Hepatic stellate cell (primary cell): ENCODE measurements at places on chromosomes 4 and X.

DNA sequence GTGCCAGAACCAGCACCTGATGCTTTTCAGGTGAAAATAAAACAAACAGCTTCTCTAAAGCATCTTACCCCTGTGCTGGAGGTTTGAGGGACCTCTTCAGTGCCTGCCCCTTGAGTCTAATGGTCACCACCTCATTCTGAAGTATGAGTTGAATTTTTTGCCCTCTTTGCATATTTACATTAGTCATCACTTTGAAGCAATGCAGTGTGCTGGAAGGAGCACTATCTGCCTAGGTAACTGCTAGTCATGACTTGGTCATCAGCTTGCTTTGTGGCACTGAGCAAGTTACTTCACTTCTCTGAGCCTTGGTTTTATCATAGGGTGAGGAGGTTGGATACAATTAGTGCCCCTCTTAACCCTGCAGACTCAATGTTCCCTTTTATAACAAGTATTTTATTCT lies 44.9 kb downstream of the SPATA18 start:
- no peak for DNase-seq

DNA sequence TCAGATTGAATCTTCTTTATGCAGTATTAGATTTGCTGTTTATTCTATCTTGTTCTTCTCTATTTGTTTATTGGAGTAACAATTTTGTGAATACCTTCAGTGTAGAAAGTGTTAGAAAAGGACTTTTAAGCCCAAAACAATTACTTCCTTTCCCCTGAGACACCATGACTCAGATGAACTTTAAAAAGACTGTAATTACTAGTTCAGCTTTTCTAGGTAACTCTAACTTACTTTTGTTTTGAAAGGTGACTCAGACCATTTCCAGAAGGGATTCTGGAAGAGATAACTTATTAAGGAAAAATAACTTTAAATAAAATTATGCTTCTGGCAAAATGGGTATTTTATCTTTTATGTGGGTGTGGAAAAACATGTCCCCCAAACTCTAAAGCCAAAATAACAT lies 561.5 kb upstream of the PCDH10 start:
- no peak for DNase-seq

DNA sequence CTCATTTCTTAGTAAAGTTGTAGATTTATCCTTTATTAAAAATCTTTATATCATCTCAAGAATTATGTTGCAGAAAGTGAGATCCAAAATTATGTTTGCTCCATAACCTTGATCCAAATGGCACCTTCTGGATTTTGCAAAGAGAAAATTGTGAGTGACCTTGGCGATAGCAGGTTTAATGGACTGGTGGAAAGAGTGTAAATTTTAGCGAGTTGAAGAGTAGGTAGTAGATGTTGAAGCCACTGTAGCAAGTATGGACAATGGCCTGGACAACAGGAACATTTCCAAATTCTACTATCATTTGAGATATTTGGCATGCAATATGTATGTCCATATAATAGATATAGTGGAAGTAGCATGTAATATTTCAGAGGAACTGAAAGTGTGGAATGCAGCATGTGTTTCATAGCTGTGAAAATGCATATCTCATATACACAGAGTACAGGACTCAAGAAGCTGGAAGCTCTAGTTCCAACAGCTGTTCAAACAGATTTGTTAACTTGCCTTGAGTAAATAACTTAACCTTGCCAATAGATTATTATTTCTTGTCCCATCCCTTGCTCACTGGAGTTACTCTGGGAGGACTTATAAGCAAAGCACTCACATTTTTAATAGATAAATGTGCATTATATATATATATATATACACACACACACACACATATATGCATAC lies 152.5 kb upstream of the TLL1 start:
- DNase-seq = no peak

DNA sequence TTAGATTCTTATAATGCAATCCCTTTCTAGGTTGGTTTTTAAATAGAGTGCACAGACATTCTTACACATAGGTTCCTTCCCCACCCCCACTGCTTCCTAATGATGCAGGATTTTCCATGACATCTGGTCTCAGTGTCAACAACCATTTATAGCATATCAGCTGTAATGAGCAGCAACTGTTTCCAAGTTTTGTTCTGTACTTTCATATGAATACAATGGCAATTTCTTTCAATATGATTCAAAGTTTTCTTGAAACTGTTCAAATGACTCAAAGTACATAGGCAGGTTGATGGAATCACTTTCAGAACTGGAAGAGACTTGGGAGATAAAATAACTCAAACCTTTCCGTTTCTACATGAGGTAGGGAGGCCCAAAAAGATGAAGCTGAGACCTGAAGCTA lies 220.7 kb downstream of the CAMK2D start:
- DNase-seq = no peak

DNA sequence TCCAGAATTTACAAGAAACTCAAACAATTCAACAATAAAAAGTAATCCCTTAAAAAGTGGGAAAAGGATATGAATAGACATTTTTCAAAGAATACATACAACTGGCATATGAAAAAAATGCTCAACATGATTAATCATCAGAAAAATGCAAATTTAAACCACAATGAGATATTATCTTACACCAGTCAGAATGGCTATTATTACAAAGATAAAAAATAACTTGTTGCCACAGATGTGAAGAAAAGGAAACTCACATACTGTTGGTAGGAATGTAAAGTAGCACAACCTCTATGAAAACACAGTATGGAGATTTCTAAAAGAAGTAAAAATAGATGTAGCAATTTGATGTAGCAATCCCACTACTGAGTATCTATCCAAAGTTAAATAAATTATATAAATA lies 65.1 kb upstream of the DIAPH2 start:
- no peak for DNase-seq

DNA sequence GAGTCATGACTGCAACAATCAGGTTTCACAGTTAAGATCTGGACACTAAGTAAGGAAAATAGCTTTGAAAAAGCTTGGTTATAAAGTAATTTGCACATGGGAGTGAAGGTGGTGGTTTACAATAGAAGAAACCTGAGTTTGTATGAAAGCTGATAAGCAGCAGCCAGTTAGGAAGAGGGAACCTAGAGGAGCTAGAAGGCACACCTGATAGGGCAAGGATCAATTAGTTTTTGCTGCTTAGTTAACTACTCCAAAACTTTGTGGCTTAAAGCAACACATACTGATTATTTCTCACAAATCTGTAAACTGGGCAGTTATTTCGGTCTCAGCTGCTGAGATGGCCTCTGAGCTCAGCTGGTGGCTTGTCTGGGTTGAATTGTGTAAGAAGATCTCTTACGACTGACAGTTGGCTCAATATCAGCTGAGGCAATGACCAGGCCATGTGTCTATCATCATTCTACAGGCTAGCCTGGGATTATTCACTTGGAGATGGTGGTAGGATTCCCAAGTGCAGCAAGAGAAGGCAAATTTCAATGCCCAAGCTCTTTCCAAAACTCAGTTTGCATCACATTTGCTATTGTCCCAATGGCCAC lies 255.0 kb upstream of the PITX2 start:
- no peak for DNase-seq

- no peak for DNase-seq
These were observed 67.2 kb downstream of the MAP3K15 start for GRCh38 chrX:19448077-19448476.

- DNase-seq = no peak
These were observed 418.6 kb upstream of the DIPK2B start for GRCh38 chrX:45619290-45619689.

GRCh38 chr4:169617306-169617705 lies 3.1 kb upstream of the CLCN3 start:
- DNase-seq = no peak

- DNase-seq = no peak
These were observed 2.6 kb downstream of the FLNA start for GRCh38 chrX:154371789-154372300.

DNA sequence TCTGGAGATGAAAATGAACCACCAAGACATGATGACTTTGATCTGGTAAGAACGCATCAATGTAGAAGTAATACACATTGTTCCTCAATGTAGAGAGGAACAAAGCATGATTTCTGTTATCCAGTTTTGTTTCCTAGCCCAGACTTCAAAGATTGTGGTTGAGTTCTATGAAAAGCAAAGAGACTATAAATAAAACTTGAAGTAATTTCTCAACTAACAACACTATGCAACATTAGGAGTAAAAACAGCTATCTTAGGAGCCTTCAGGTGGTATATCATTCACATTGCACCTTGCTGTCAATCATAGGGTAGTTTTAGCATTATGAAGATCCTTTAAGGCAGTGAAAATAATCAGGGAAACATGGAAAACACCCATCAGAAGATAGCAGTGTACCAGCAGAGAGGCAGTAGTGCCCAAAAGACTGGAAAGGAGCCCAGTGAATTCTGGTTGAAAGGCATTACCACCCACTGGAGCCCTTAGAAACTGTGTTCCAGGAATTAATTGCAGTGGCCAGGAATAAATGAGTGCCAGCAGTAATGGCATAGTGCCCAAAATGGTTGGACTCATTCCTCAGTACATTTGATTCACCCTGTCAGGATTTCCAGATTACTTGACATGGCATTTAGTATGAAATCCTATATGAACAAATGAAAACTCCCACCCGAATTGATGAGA lies 300.7 kb upstream of the CXXC4 start:
- no peak for DNase-seq

GRCh38 chr4:13829457-13829856 lies 201.9 kb upstream of the BOD1L1 start:
- no peak for DNase-seq

DNA sequence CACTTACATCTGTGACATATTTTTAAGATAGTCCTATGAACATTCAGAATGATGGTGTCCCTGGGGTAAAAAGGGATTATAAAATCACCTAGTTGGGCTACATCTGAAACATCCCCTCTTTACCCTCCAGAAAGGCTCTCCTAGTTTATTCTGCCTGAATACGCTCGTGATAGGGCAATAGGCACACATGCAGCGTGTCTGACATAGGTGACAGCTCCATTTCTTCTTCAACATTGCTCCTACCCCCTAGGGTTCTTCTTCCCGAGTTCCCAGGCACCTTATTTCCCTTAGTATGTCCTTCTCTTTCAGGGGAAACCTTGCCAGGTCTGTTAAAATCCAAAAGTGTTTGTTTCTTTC lies 27.1 kb upstream of the CFAP299 start:
- no peak for DNase-seq

DNA sequence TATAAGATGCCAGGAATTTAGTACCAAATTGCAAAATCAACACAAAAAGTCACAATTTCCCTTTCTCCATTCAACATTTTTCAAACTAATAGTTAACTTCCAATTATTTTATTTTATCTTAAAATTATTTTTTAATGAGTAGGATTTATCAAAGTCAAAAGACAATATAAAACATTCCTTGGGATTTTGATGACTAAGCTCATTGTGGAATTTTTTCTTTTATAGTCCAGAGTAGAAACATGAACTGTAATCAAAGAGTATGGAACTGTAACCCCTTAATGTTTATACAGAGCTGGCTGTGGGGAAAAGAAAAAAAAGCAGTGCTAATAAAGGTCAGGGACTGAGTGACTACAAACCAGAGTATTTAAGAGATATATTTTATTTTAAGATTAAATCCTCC lies 368.6 kb upstream of the CPXCR1 start:
- DNase-seq = no peak

DNA sequence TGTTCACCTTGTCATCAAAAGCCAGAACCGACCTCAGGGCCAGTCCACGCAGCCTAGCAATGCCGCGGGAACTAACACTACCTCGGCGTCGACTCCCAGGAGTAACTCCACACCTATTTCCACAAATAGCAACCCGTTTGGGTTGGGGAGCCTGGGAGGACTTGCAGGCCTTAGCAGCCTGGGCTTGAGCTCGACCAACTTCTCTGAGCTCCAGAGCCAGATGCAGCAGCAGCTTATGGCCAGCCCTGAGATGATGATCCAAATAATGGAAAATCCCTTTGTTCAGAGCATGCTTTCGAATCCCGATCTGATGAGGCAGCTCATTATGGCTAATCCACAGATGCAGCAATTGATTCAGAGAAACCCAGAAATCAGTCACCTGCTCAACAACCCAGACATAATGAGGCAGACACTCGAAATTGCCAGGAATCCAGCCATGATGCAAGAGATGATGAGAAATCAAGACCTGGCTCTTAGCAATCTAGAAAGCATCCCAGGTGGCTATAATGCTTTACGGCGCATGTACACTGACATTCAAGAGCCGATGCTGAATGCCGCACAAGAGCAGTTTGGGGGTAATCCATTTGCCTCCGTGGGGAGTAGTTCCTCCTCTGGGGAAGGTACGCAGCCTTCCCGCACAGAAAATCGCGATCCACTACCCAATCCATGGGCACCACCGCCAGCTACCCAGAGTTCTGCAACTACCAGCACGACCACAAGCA lies 898 bp downstream of the UBQLN2 start:
- peak; percentile 10 for DNase-seq

- DNase-seq = no peak
These were observed 56.6 kb downstream of the ARHGAP6 start for GRCh38 chrX:11609109-11609508.

DNA sequence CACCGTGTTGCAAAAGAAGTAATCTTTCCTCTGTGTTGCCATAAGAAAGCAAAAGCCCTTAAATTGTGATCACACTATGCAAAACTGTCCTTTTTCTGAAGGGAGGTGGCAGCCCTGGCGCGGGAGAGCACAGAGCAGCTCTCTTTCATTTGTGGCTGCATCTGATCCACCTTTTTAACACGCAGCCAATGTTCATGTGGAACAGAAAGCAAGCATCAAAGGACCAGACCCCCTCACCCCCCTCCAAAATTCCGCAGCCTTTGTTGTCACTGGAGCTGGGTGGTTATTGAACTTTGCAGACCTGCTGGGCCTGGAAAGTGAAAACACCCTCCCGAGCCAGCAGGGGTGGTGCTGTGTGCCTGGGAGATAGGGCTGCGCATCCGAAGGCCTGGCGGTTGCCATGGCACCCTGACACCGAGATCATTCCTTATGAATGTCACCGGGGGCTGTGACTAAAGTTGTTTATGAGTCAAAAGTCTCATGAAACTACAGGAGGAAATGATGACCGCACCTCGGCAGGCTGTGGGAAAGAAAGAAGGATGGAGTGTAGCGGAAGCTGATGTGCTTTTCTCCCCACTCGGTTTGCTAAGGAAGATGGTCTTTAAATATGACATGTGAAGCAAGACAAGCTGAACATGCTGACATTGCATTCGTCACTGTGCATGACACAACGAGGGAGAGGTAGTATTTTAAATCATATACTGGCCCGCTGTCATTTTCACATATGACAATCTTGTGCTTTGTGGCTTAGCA lies 367.4 kb downstream of the UNC5C start:
- peak; percentile 42 for DNase-seq

DNA sequence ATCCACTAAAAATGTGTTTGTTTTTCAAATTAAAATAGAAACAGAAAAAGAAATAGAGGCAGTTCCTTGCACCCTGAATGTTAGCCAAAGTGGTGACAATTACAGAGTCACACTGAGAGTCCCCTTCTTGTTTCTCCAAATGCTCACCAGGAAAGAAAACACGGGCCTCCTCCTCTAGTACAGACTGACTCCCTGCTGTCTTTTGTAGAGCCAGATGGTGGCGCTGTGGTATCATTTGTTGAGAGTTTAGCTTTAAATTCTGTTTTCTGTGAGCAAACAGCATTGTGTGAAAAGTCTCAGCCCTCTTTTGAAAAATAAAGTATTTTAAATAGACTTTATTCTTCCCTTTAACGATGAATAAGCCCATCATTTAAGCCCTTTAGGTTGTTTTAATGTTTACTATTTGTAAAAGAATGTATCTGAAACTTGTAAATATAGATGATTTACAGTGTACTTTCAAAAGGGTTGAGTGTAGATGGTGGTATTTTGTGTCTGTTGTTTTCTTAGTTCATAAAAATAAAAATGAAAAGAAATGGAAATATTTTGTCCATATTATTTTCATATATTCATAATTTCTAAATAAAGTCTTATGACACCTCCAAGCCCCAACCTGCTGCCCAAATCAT lies 36.9 kb upstream of the ATOH1 start:
- DNase-seq = peak; percentile 24

- DNase-seq = no peak
These were observed 41.9 kb upstream of the APLN start for GRCh38 chrX:129696463-129697155.
